ENCODE measurements at places on chromosomes 13 and 19.
A peak's percentile ranks its signal among the peaks of the same experiment; 100 is the strongest.

- no peak for DNase-seq
Measured at GRCh38 chr13:33101835-33102234, 85.6 kb downstream of the KL start.

DNA sequence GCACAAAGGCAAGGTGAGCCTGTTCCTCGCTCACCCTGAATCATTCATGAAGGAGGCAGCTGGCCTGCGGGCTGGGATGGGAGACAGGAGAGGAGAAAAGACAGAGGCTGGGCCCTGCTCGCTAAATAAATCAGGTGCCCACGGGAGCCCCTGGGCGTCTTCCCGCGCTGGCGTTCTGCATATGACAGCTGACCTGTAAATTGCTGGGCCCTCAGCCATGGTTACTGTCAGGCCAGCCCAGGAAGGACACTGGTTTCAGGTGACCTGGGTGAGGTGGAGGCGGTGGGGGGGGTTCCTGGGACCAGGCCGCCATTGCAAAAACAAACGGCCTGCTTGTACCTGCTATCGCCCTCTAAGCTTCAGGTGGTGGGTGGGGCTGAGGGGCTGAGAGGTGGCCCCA is 3.4 kb upstream of the PTBP1 start:
- DNase-seq, result no peak

GRCh38 chr13:80131204-80131603 is 209.7 kb downstream of the SPRY2 start:
- DNase-seq, result no peak

DNA sequence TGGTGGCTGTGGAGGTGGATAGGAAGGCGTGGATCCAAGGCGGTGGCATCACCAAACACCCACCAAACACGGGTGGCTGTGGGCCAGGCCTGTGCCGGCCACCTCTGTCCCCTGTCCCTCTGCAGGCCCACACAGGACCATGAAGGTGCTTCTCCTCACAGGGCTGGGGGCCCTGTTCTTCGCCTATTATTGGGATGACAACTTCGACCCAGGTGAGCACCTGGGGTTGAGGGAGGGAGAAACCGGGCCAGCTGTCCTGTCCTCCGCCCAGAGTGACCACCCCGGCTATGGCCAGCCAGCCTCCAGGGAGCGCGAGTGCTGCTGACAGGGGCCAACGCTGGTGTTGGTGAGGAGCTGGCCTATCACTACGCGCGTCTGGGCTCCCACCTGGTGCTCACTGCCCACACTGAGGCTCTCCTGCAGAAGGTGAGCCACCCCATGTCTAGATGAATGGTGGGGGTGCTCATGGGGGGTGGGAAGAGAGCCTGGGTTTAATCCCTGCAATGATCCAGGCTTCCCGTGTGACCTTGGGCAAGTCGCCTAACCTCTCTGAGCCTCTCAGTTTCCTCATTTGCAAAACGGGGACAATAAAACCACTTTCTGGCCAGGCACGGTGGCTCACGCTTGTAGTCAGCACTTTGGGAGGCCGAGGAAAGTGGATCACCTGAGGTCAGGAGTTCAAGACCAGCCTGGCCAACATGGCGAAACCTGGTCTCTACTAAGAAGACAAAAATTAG is 4.0 kb downstream of the HSD11B1L start:
- DNase-seq, result no peak

GRCh38 chr19:16654140-16654539 is 5.8 kb downstream of the SMIM7 start:
- no peak for DNase-seq

- DNase-seq, result no peak
Measured at GRCh38 chr13:24228852-24229458, 68.4 kb downstream of the SPATA13 start.

DNA sequence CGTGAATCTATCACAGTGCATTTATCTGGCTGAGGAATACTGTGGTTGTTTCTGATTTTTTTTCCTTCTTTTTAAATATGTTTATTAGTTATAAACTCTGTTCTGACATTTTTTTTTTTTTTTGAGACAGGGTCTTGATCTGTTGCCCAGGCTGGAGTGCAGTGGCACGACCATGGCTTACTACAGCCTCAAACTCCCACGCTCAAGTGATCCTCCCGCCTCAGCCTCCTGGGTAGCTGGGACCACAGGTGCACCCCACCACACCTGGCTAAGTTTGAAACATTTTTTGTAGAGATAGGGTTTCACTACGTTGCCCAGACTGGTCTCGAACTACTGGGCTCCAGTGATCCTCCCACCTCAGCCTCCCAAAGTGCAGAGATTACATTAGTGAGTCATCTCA is 6.6 kb upstream of the NUMBL start:
- no peak for DNase-seq

GRCh38 chr19:646779-647565 is 7.3 kb downstream of the FGF22 start:
- no peak for DNase-seq

- DNase-seq, result no peak
Measured at GRCh38 chr19:48455908-48456562, 661 bp downstream of the KCNJ14 start.

DNA sequence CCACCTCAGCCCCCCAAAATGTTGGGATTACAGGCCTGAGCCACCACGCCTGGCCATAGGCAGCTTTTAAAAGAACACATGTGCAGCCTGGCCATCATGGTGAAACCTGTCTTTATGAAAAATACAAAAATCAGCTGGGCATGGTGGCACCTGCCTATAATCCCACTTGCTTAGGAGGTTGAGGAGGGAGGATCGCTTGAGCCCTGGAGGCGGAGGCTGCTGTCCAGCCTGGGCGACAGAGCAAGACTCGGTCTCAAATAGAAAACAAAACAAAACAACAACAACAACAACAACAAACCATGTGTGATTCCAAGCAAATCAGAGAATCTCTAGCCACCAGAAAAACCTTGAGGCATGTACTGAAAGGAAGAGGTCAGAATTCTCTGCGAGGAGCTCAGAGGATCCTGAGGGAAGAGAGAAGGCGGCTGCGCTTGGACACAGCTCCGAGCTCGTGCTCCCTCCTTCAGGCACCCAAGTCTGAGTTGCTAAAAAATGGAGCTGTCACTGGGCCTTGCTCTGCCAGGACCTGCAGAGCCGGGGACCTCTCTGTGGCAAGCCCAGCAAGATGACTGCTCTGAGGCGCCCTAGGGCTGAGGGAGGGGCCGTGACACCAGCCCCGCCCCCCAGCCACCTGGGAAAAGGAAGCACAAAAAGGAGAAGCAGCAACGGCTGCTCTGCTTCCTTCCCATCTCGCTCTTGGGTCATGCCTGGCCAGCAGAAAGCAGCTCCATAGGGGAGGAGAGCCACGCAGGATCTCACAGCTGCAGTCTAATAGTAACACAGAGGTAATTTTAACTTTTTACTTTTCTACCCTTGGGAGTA is at the start of gene ARL11:
TSS of gene ARL11 (plus strand) at position 677 of the 822 bp plus-strand sequence. CDS start 1,941 bp downstream, outside the sequence.
- DNase-seq, result peak; percentile 14
